ENCODE measurements at places on chromosomes 3 and 15.
A peak's percentile ranks its signal among the peaks of the same experiment; 100 is the strongest.

- no peak for DNase-seq
Measured at GRCh38 chr3:25679642-25680302, 15.1 kb upstream of the TOP2B start.

GRCh38 chr15:51307811-51308210 is 30.6 kb downstream of the CYP19A1 start:
- no peak for DNase-seq

DNA sequence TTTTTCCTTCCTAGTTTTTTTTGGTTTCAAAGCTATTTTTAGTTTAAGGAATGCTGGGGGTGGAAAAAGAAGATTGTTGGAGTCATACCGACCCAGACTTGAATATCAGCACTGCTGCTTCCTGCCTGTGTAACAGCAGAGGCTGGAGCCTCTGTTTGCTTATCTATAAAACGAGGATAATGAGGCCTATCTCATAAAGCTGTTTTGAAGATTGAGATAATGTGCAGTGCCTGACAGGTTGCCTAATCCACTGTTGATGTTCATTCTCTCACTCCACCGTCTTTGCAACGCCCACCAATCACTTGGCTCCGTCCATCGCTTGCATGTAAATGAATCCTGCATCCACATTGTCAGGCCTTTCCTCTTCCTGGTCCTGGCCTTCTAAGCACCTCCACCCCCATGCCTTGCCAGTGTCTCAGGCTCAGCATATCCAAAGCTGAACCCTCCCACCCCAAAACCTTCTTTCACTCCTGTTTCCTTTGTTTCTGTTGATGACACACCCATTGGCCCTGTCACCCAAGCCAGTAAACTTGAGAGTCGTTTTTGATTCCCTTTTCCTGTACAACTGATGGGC is 94.9 kb downstream of the MEX3B start:
- no peak for DNase-seq

DNA sequence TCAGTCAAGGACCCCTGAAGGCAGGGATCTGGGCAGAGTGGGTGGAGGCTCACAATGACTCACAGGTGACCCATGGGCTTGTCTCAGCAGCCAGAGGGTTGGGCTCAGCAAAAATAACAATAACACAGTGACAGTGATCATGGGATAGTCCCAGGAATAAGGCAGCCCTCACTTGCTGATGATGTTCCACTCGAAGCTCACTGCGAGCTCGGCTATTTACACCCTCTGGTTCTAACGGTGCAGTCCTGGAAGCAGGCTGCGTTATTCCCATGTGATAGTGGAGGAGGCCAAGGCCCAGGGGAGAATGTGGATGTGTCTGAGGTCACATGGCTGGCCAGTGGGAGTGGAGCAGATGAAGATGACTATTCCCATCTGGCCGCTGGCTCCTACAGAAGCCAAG is 16.2 kb downstream of the CCDC33 start:
- DNase-seq: no peak

GRCh38 chr15:73684581-73685455 is 635 bp downstream of the CD276 start:
- peak; percentile 42 for DNase-seq

- no peak for DNase-seq
Measured at GRCh38 chr15:94535298-94536048, 304.1 kb downstream of the MCTP2 start.

DNA sequence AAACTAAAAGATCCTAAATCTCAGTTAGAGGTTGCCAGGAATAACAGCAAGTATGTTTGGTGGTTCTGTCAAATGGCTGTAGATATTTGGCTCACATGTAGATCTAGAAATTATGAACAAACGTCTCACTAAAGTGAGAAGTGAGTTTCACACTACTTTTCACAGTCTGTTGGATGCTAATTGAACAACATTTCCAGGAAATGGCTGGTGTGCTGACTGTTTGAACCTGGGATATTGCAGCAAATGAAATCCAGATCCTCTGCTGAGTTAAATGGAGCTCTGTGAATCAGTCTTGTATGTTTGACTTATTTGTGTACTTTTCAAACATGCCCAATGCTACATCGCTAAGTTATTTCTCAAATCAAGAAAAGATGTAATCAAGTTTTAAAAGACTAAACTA is 21.3 kb upstream of the RSL24D1 start:
- DNase-seq: no peak

- DNase-seq: no peak
Measured at GRCh38 chr3:103906304-103906703, 1460.4 kb upstream of the ALCAM start.

DNA sequence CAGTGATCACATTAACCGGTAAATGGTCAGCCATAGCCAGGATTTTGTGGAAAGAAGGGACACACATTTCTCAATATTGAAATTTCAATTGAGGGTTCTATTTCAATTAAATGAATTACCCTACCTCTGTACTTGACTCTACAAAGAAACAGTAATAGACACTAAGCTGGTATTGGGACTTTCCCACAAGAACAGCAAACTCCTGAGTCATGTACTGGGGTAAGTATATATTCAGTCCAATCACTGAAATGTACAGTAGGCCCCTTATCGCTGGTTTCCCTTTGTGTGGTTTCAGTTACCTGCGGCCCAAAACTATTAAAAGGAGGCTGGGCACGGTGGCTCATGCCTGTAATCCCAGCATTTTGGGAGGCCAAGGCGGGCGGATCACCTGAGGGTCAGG is 17.6 kb downstream of the ASB14 start:
- DNase-seq: no peak

GRCh38 chr15:62377736-62378480 is 212.8 kb upstream of the C2CD4B start:
- no peak for DNase-seq

DNA sequence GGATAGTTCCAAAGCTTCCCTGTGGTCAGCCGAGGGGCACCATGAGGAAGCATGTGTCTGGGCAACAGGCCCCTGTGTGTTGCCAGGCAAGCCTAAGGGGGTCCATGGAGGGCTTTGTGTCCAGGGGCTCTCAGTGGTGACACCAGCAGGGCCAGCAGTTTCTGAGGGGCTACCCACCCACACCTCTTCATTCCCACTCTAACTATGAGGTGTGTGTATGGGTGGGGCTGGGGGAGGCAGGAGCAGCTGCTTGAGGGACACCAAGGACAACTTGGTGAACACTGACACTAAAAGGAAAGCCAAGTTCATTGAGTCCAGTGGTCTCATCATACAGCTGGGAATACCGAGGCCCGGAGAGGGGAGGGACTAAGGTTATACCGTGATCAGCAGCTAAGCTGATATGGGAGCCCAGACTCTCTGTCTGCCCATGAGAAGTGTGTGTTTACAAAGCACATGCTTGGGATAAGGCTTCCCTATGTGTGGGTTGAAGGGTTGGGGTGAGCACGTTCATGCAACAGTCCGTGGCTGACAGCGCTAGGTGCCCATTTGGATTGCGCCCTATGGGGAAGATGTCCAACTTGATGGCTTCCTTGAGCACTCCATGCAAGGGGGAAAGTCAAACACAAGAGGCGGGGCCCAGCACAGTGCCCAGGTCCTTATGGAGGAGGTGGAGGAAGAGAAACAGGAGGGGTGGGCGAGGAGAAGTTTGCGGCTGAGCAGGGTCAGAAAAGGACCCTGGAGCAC is 34.8 kb upstream of the CHRNB4 start:
- no peak for DNase-seq

DNA sequence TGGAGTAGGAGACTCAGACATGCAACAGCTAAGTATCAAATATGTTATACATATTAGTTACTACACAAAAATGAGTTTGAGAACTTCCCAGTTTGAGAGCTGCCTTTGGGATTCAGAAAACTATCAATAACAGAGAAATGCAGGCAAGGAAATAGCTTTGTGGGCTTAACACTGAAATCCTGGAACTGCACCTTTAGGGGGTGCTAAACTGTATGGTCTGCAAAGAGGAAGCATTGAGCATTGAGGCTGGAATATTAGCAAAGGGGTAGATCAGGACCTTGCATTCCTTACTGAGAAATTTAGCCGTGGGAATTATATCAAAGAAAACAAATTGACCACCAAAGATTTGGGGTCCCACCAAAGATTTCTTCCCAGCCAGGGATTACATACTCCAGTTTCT is 580.0 kb downstream of the ZNF385D start:
- no peak for DNase-seq

GRCh38 chr3:175105066-175105465 is 245.9 kb downstream of the NAALADL2 start:
- DNase-seq: no peak

DNA sequence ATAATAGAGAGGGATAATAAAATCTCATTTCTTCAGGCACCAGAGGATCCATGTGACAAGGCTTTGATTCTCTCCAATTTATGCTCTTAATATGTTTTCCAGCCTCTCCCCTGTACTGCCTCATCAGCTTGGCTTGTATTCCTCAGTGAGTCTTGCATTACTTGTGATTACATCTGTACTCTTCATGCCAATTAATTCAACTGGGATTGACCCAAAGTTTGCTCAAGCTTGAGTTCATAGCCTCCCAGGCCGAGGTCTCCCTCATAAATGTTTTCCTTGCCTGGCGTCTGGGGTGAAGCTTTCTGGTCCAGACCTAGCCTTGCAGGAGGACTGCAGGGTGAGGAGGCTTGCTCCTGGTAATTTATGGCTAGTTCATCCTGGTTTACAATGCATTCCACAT is 146.9 kb downstream of the CHST2 start:
- DNase-seq: no peak

- no peak for DNase-seq
Measured at GRCh38 chr3:112973325-112974177, 1.4 kb downstream of the CD200R1 start.

GRCh38 chr15:33680336-33680735 is 288.0 kb upstream of the CHRM5 start:
- no peak for DNase-seq

DNA sequence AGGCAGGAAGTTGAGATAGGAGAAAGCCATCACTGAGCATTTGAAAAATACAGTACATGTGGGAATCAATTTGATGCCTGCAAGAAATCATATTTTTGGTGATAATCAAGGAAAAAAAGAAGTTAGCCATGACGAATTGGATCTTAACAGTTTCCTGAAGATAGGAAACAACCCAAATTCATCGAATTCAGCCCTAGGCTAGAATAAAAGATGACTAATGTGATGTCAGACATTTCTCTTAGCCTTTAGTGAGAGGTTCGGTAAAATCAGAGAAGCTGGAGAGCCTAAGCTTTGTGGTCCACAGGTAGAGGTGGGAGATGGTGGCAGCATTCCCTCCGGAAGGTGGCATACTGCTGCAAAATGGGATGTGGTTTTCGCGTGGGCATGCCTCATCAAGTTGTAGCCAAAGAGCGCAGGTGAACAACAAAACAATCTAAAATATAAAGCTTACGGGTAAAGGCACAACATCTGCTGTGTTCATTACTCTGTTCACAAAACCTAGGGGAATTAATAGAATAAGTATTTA is 144.1 kb upstream of the ALCAM start:
- no peak for DNase-seq

GRCh38 chr3:37229740-37230139 is 55.4 kb upstream of the LRRFIP2 start:
- no peak for DNase-seq

- no peak for DNase-seq
Measured at GRCh38 chr3:98887684-98888083, 13.8 kb downstream of the DCBLD2 start.

DNA sequence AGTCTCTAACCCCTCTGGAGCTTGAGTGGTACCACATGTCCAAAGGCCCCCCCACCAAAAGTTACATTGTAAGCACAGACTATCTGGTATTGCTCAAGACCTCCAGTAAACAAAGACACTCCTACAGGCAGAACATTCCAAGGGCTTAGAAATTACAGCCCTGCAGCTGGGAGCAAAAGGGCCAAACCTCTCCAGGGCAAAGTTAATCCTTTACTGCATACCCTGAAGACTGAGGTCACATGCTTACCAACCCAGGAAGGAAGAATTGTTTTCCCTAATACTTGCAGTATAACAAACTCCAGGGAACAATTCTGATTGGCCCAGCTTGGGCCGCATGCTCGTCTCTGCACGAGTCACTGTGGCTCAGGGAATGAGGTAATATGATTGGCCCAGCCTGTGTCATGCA is 266.1 kb upstream of the NR2F2 start:
- no peak for DNase-seq

DNA sequence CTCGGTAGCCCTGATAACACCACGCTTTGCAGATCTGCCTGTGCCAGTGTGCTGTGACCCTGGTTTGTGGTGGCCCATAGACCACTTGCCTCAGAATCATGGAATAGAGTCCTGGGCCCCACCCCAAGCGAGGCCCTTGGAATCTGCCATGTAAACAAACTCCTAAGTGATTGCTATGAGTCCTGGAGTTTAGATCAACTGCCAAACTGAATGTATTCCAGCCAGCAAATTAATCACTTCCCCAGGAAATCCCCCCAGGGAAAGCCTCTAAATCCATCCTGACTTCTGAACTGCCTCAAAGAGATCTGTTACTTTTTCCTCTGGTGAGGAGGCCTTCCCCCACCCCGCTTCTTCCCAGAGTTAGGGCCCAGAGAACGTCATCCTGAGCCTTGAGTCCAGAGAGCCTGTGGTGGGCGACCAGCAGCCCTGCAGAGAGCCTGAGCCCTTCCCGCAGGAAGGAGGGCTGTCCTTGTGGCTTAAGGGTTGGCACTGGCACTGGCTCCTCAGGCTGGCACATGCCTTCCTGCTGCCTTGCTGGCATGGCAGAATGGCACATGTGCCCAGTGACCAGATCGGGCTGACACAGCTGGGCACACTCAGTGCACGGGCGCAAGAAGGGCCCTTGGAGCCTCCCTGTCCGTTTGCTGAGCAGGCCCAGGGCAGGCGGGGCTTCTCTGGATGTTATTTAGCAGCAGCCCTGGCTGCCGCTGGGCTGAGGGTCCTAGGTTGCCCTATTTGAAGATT is 50.6 kb upstream of the PLXNA1 start:
- no peak for DNase-seq

- no peak for DNase-seq
Measured at GRCh38 chr15:38065721-38066345, 131.4 kb downstream of the TMCO5A start.

GRCh38 chr3:190695994-190696393 is 166.5 kb downstream of the GMNC start:
- DNase-seq: no peak

- no peak for DNase-seq
Measured at GRCh38 chr15:63369781-63370180, 11.9 kb downstream of the CA12 start.

GRCh38 chr15:48112242-48112641 is 8.5 kb upstream of the SLC24A5 start:
- DNase-seq: peak; percentile 33

GRCh38 chr15:31024330-31024729 is 32.9 kb upstream of the MTMR10 start:
- DNase-seq: no peak

DNA sequence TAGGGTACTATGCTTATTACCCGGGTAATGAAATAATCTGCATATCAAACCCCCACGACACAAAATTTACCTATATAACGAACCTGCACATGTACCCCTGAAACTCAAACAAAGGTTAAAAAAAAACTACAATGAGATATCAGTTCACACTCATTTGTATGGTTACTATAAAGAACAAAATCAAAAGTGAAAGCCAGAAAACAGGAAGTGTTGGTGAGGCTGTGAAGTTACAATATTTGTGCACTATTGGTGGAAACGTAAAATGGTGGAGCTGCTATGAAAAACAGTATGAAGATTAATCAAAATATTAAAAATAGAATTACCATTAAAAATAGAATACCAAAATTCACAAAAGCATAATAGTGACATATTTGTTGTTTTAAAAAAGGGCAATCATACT is 128.9 kb downstream of the ZIC1 start:
- DNase-seq: no peak

- DNase-seq: peak; percentile 92
Measured at GRCh38 chr15:66841953-66842681, 140.1 kb downstream of the SMAD6 start.

- DNase-seq: no peak
Measured at GRCh38 chr3:50430191-50430590, 70.9 kb upstream of the TMEM115 start.

GRCh38 chr3:82410366-82410765 is 648.9 kb upstream of the GBE1 start:
- DNase-seq: no peak

Measured in T47D (cell line).